ENCODE measurements at places on chromosomes 12 and 14.

- DNase-seq: no peak
Observed at GRCh38 chr14:95033682-95034632, 123.4 kb downstream of the DICER1 start.

- DNase-seq: no peak
Observed at GRCh38 chr14:54438703-54439102, 2.5 kb downstream of the CNIH1 start.

DNA sequence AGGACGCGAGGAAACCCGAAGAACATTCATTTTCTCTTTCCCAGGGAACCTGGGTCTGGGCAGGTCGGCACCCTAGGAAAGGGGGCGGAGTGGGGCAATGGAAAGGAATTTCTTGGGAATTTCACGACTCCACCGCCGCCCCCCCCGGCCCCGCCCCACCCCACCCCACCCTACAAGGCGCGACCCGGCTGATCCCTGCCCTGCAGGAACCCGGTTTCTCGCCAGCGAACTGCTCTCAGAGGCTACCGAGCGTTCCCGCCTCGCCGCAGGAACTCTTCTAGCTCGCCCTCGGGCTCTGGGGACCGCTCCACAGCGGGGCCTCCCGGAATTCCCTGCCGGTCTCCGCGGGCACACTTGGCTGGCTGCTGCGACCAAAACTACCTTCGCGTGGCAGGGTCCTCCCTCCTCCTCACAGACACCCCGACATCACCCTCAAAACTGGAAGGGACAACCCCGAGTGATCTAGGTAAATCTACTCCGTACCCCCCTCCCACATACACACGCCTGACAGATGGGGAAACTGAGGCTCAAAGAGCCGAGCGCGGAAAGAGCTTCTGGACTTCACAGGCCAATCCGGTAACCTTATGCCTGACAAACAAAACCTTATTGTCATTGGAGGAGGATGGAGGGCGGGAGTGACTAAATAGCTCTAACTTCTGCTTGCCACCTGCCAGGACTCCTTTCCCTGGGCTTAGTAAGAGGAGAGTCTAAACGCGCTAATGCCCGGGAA, 785 bp upstream of the ACTN1 start:
- DNase-seq: no peak

DNA sequence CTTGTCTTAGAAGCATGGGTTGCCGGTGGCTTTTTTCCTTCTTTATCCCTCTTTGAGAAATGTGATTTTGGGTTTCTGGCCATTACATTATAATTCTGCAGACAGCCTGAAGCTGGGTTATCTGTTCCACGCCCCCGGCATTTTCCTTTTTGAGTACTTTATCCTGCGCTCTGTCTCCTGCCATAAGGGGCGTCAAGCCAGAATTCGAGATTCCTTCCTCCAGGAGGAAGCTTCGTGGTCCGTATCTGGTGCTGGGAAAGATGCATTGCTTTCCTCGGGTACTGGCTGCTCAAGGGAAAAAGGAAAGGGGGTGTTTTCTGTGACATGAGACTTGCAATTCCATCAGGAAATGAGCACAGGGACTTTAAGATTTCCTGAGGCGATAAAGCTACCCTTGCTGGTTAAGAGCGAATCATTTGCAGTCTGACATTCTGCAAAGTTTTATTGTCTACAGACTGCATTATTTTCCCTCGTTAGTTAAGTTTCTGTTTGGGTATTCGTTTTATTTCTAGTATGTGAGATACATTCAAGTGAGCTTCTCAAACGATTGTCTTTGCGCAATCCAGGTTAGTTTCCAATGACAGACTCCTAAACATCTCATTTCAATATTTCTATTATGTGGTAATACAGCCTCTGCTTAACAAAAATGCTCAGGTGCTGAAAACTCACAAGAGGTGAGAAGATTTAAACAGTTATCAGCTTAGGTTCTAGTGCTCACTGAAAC, 694 bp downstream of the AKAP5 start:
- no peak for DNase-seq

- DNase-seq: no peak
Observed at GRCh38 chr14:105867961-105868599, 341.7 kb downstream of the TMEM121 start.

- DNase-seq: no peak
Observed at GRCh38 chr12:27865421-27865820, 85.4 kb upstream of the MANSC4 start.

GRCh38 chr14:37655418-37655817, 60.0 kb downstream of the TTC6 start:
- no peak for DNase-seq

DNA sequence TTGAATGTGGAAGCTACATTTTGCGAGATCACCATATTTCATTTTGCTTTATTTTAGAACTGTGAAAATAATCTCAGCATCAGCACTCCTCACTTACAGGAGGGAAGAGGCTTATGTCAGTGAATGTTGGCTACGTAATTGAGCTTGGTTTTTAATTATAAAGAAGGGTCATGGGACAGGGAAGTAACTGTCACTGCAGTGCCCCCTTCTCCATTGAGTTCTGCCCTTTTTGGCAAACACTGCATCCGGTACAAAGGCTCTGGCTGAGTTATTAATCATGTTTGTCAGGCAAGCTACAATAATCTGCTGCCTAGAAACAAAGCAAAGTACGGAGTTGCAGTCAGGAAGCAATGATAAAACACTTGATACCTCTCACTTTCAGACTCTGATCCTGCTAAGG, 546.7 kb downstream of the SNAPC1 start:
- no peak for DNase-seq

DNA sequence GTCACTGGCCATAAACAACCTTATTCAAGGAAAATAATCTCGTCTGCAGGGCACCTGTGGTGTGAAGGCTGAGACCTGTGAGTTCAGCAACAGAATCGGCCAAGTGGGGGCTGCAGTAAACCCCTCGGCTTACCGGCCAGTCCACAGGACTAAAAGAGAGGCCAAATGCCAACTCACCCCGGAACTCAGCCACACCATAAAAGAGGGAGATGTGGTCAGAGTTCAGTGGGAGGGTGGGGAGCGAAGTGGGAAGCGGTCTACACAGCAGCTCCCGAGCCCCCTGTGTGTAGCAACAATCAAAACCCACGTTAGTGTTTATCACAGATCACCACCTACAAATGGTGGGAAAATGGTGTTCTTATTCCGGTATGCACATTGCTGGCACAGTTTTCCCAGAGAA, 153.0 kb downstream of the PIWIL1 start:
- no peak for DNase-seq

DNA sequence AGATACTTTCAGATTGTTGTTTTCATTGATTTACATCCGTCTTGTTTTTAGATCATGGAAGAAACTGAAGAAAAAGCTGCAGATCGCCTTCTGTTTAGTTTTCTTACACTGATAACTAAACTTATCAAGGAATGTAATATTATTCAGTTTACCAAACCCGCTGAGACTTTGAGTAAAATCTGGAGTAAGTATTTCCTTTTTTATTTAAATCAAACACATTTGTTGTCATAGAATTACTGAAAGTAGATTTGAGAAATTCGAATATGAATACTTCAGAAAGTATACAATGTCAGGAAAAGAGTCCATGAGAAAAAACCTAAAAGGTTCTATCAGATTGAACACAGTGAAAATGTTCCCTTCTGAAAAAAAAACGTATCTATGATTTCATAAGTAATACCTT, 32.0 kb downstream of the ARL1 start:
- no peak for DNase-seq

DNA sequence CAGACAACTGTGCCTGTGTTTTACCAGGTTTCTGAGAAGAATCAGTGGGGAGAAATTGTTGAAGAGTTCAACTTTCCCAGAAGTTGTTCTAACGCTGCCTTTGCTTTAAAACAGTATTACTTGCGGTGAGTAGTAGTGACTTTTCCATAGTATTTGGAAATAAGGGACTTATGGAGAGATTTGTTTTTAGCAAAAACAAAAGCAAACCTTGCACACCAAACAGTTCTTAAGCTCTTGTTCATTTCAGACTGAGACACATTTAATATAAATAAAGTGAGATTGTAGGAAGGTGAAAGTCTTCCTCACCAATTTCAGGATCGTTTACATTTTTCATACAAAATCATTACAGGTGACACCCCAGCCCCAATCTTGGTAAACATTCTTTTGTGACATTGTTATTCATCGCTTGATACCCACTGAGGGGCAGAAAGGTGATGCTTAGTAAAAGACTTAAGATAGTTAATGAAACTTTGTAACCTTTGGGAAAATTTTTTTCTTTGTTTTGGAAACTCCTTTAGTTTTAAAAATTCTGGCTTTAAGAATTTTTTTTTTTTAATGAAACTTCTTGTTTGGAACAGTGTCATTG, 1.8 kb downstream of the ARID2 start:
- no peak for DNase-seq

DNA sequence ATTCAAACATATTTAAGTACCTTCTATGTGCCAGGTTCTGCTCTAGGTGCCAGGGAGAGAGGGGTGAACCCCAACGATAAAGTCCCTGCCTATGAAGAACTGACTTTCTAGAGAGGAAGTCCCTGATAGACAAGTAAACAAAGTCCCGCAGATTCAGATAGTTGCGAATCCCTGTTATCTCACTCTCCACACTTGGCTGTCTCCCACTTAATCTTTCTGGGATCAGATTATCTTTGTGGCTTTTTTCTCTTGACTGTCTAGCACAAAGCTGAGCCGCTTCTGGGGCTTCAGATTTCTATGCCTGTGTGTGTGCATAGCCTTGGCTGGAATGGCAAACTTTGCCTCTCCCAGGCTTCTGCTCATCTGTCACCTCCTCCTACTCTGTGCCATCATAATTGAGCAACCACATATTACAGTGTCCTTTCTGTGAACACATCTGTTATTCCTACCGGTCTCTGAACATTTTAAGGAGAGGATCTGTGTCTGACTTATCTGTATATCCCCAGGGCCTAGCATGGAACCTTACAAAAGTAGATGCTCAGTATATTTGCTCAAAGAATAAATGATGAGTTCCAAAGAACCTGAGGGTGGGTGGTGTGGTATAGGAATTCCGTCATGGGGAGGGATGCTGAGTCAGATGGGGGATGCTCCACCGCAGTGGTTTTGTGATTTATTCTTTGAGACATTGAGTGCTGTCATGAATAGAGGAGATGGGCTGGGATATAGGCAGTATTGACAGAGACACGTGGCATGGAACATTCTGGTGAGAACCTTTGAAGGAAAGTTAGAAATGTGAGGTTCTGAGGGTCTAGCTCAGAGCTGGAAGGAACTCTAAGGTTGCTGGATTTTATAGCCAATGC, 28.5 kb downstream of the RGS6 start:
- no peak for DNase-seq

DNA sequence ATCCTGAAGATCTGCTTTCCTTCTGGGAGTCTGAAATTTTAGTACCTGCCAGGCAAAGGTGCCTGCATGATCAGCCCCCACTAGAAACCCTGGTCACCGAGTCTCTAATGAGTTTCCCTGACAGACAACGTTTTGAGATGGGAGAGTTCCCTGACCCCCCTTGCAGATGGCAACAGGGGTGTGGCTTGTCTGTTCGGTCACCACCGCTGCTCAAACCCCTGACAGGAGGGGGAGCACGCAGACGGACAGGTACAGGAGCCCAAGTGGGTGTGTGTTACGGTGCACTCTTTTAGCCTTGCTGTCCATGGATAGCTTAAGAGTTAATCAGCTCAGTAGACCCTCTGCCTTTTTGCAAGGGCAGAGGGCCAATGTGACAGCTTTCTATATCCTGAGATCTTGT, 19.3 kb upstream of the CDKN3 start:
- DNase-seq: no peak

DNA sequence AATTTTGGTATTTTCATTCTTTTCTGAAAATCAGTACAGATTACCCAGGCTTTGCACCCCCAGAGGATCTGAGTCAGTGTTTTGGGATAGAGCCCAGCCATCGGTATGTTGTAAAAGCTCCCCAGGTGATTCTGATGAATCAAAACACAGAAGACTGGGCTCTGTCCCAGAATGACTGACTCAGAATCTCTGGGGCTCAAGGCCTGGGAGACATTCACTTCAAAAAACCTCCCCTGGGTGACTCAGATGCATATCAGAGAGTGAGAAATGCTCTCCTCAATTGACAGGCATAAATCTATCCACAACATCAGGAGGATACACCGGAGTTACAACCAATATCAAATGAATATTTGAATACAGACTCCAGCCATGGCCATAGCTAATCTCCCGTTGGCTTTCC, 32.6 kb downstream of the SLC35F4 start:
- no peak for DNase-seq

DNA sequence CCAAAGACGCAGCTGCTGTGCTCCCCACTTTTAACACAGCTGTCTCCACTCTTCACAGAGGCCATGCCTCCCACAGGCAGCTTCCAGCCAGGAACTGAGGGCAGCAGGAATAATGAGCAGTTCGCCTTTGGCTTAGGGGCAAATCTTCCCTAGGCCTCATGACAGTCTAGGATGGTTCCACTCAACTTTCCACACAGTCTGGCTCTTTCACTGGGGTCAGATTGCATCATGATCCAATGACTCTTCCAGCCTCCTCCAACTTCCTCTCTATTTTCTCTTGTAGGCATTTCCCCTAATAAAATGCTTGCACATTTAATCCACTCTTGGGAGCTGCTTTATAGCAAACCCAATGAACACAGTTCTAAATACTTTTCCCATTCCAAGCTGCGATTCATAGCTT, 271.6 kb upstream of the ATP2B1 start:
- DNase-seq: no peak

- no peak for DNase-seq
Observed at GRCh38 chr12:47145188-47145587, 65.4 kb upstream of the AMIGO2 start.

- DNase-seq: no peak
Observed at GRCh38 chr12:53201177-53201541, 5.9 kb downstream of the ITGB7 start.

DNA sequence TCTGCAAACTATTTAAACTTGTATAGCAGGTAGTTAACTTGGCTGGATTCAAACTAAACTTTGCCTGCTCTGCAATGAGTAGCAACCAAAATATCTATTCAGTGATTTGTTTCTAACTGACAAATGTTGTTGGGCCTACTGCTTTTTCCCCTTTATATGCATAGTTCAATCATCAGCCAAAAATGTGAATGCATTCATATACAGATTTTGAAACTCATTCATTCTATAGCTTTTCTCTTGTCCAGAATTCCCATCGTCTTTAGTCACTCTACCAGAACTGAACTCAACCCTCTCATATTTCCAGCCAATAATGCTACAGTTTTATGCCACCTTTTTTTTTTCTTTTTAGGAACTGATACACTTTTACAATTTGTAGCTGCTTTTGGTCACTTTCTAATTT, 599.8 kb downstream of the RPL10L start:
- DNase-seq: no peak

DNA sequence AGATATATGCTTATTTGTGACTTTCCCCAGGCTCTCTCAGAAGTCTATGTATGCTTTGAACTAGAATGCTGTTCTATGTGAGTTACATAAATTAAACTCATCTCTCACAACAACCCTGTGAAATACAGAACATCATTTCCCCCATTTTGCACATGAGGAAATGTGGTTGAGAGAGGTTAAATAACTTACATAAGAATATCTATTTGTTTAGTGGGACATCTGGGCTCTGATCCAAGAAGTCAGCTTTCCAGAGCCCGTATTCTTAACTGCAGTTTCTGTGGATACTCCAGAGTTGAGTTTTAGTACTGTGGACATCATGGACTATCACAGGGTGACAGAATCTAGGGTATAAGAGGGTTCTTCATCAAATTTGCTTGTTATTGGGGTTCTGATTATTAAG, 242.5 kb upstream of the ARHGAP5 start:
- DNase-seq: no peak

Data from activated CD4-positive, alpha-beta T cell treated with anti-CD3 and anti-CD28 coated beads for 24 hours (primary cell).